Left hindlimb (tissue), 1 donor: ENCODE measurements at places on chromosomes 2 and 18.
A peak's percentile ranks its signal among the peaks of the same experiment; 100 is the strongest.

- DNase-seq, result no peak
Measured at GRCh38 chr2:11101430-11101829, 53.8 kb upstream of the SLC66A3 start.

- DNase-seq, result no peak
Measured at GRCh38 chr2:236964291-236964690, 121.4 kb upstream of the COPS8 start.

- DNase-seq, result no peak
Measured at GRCh38 chr2:30480703-30481322, 33.8 kb downstream of the LCLAT1 start.

- DNase-seq, result no peak
Measured at GRCh38 chr2:7190587-7191324, 273.5 kb downstream of the RNF144A start.

GRCh38 chr18:21167641-21168377 is 56.2 kb upstream of the ROCK1 start:
- DNase-seq, result no peak

DNA sequence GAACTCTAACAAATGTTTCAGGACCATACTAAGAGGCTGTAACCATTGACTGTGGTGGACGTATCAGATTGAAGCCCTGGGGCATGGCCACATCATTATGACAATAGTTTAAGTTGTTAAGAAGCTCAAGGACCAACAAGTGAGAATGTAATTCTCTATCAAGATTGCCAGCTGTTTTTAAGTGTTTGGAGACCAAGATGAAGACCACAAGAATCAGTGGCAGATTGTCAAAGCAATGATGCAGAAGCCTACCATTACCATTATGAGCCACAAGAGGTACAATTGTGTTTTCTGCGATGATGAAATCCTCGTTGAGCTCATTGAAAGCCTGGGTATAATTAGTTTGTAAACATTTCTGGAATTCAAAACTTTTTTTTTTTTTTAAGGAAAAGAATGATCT is 261.1 kb upstream of the ZEB2 start:
- DNase-seq, result no peak

- DNase-seq, result no peak
Measured at GRCh38 chr2:186927867-186928191, 78.9 kb upstream of the ZSWIM2 start.

DNA sequence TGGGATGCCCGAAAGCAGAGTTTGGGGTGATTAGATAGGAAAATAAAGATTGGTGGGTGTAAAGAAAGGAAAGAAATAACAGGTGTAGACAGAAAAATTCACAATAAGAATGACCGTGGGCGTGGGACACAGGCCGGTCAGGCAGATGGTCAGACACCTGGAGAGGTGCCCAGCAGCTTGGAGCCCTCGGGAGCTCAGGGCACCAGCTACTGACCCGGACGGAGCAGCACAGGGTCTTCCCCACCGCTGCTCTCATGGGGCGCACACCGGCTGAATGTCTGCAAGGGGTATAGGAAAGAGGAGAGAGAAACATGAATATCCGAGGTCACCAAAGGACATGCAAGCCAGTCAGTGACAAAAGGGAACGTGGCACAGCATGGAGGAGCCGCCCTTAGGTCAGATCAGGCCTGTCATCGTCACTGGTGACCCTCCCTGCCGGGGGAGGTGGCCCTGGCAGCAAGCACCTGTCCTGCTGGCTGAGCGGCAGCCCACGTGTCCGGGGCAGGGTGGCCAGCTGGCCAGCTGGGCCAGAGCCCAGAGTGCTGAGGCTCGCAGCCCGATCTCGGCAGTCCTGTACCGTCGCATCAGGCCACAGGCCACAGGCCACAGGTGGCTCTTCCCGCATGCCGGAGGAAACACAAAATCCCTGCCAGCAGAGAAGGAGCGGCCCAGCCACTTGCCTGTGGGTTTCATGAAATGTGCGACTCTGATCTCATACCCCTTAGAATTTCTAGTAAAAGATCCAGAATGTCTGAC is 112.0 kb upstream of the NDUFV2 start:
- no peak for DNase-seq

GRCh38 chr2:41720331-41721251 is 327.2 kb upstream of the PKDCC start:
- DNase-seq, result peak; percentile 39

DNA sequence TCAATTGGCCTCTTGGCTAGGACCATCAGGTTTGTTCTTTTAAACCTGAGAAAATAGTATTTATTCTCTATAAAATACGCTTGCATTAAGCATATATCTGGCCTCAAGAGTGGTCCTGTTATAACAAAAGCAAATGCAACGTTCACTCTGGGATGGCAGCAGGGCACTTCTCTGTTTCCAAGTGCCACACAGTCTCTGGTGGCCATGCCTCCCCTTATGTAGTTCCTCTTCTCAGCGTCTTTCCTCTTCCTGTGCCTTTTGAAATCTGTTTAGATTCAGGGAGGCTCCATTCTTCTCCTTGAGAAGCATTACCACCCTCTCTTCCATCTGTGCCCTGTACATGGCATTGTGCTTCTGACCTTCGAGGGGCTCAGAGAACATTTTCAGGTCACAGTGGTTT is 51.9 kb downstream of the TSHZ1 start:
- DNase-seq, result no peak

DNA sequence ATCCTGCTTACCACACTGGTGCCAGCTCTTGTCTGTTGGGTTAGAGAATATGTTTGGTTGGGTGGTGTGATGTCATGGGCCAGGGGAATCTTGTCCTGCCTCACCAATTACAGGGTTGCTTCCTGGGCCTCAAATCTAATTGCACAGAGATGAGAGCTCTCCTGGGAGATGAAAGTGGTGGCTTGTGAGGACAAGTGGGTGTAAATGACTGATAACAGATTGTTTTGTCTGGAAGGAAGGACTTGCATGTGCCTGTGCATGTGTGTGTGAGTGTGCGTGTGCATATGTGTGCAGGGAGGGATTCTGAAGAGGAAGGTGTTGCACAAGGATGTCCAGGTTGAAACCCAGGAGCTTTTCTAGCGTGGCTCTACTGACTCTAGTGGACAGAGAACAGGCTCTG is 271.9 kb downstream of the LOXHD1 start:
- no peak for DNase-seq

- peak; percentile 18 for DNase-seq
Measured at GRCh38 chr18:76448256-76449110, 46.6 kb downstream of the ZNF516 start.

GRCh38 chr2:15800495-15801329 is 139.6 kb upstream of the MYCN start:
- no peak for DNase-seq

GRCh38 chr2:152395572-152395971 is 60.6 kb downstream of the FMNL2 start:
- DNase-seq, result no peak

DNA sequence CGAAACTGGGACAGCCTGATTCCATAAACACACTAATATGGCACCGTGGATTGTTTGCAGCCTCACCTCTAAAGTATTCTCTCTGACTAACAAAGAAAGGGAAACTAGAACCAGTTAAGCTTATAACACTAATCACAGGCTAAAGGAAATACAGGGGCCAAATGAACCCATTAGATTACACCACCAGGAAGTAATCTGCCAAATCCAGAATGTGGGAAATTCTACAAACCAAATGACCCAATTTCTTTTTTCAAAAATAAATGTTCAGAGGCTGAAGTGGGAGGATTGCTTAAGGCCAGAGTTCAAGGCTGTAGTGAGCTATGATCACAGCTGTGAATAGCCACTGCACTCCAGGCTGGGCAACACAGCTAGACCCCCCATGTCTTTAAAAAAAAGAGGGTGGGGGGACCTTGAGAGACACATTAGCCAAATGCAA is 1.5 kb upstream of the MPPE1 start:
- DNase-seq, result no peak

GRCh38 chr2:20560891-20561636 is 89.8 kb downstream of the HS1BP3 start:
- DNase-seq, result peak; percentile 18

DNA sequence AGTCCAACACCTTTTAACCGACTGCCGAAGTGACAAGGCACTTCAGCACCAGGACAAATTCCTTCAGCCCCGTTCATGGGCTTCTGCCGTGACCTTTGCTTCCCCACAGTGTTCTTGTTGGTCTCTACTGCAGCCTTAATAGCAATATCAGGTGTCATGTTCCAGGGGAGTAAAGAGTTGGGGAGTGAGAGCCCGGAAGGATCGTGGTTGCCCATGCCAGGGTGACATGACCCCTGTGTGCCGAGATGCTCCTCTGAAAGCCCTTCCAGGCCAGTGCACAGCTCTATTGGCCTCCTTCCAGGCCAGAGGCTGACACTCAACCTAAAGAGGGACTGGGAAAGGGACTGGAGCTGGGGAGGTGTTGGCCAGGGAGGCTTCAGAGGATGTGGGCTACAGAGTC is 279.2 kb downstream of the CYRIA start:
- no peak for DNase-seq

- no peak for DNase-seq
Measured at GRCh38 chr2:175156534-175156933, 11.5 kb downstream of the ATF2 start.

- no peak for DNase-seq
Measured at GRCh38 chr2:8617590-8617989, 64.3 kb upstream of the ID2 start.

DNA sequence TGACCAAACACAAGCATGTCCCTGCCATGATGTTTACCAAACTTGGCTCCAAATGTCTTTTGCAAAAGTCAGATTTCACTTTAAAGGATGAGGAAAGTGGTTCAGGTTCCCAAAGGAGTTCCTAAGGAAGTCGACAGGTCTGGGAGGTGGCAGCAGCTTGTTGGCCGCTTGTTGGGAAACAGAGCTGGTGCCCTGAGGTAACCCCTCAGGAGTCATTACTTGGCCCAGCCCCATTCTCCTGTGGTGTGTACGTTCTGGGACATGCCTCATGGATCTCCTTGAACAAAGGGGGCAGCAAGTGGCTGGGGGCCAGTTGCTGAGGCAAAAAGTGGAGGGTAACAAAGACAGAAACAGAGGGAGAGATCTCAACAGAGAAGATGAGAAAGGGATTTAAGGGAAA is 10.9 kb downstream of the TMBIM1 start:
- DNase-seq, result no peak
